Right lung (tissue), 10 donors: ENCODE measurements at places on chromosomes 11 and 22. TPM values are rescaled to one million over a fixed set of nuclear protein-coding genes. Genes with fewer than 3 reads are reported as not detected.

Gene KCNJ1
- 0.12 TPM for polyA plus RNA-seq

Gene SLC22A25
- polyA plus RNA-seq, result 0.16 TPM

Gene SOX6
- 18.4 TPM for polyA plus RNA-seq

Gene ZNF143
- 30.1 TPM for polyA plus RNA-seq

Gene SLC7A4
- 0.49 TPM for polyA plus RNA-seq

DNA sequence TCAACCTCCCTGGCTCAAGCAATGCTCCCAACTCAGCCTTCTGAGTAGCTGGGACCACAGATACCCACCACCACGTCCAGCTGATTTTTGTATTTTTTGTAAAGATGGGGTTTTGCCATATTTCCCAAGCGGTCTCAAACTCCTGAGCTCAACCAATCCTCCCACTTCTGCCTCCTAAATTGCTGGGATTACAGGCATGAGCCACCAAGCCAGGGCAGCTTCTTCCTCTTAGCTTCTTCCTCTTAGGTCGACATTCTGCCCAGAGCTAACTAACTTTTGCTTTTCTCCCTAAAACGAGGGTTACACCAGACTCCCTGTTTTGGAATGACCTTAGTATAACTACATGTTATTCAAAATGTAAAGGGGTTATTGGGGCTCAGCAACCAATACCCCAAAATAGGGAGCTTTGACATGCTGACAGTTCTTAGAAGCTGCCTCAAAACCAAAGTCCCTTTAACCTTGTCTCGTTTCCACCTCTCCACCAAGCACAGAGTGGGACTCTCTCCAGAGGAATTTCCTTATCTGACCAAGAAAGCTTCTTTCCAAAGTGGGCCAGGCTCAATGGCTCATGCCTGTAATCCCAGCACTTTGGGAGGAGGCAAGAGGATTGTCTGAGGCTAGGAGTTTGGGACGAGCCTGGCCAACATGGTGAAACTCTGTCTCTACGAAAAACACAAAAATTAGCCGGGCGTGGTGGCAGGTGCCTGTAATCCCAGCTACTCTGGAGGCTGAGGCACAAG lies 7.0 kb downstream of the HPS5 start:
- DNase-seq, result no peak

- no peak for DNase-seq
Observed at GRCh38 chr11:77705195-77705875, 67.7 kb upstream of the CLNS1A start.

GRCh38 chr11:80103142-80103859 lies 662.5 kb upstream of the TENM4 start:
- DNase-seq, result no peak

DNA sequence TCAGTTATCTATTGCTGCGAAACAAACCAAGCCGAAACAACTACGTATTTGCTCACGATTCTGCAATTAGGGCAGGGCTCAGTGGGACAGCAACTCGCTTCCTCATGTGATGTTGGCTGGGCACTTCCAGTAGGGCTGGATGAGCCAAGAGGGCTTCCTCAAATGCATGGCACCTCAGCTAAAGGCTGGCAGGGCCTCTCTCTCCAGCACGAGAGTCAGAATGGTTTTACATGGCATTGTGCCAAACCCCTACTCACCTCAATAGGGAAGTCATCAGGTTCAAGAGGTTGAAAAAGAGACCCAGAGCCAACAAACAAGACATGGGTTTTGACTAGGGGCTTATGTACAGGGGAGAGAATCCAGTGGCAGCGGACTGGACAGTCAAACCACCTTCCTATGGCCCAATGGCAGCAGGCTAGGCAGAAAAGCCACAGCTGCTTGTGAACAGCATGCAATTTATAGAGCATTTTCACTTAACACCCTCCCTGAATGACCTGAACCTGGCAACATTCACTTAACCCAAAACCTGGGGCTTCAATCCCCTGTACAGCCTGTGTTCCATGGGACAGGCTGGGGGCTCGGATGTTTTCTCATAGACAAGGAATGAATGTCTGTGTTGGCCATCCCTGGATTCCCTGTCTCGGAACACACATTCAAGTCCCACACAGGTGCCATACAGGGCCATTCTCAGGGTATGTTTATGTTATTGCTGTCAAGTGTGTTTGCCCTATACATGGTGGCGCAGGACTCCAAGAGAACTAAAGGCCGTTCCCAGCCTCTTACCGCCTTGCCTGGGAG lies 154.2 kb upstream of the NAV2 start:
- DNase-seq, result no peak

GRCh38 chr11:86811637-86812321 lies 11.4 kb downstream of the PRSS23 start:
- DNase-seq, result no peak

GRCh38 chr22:38230108-38230825 lies 28.5 kb downstream of the MAFF start:
- no peak for DNase-seq

GRCh38 chr11:74546752-74547151 lies 45.6 kb upstream of the POLD3 start:
- DNase-seq, result peak; percentile 48

- DNase-seq, result no peak
Observed at GRCh38 chr11:118921929-118922744, 3.6 kb downstream of the BCL9L start.

DNA sequence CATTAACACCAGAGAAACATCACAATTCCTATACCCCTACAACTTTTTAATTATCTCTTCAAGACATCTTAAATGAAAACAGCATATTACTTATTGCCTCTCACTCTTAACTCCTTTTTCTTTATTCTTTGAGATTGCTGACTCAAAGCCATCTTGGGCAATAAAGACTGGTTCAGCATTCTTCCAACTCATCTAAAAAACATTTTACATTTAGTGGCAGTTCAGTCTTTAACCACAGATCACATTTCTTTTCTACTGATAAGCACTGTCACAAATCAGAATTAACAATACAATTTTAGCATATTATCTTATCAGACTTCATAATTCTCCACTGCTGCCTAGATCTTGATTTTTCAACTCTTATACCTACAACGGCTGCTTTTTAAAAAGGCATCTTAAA lies 34.0 kb downstream of the SIK3 start:
- DNase-seq, result no peak

- no peak for DNase-seq
Observed at GRCh38 chr11:126880872-126881271, 119.7 kb downstream of the KIRREL3 start.

DNA sequence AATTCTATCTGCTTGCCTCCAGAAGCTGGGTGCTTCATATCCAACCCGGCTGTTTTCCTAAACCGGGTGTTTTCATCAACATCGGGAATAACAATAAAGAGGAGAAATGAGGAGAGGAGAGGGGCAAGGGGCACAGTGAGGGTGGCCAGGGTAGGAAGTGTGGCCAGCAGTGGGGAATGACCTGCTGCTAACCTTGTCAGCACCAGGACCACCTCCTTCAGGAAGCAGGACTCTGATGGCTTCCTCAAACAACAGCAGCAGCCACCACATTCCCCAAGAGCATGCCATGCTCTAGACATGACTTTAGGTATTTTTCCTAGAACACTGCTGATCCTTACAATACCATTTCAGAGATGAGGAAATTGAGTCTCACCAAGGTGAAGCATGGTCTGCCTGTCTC lies 52.4 kb downstream of the TPBGL start:
- no peak for DNase-seq

- DNase-seq, result no peak
Observed at GRCh38 chr22:40493441-40493840, 123.0 kb downstream of the SGSM3 start.

- DNase-seq, result no peak
Observed at GRCh38 chr11:111909378-111909777, 2.2 kb downstream of the CRYAB start.
